Activated CD4-positive, alpha-beta memory T cell treated with anti-CD3 and anti-CD28 coated beads, Interleukin-2, amount 10 ng/mL, durations not matched to agents 7 days and 5 days (primary cell): ENCODE measurements at places on chromosomes 1 and 21. TPM values are rescaled to one million over a fixed set of nuclear protein-coding genes. Genes with fewer than 3 reads are reported as not detected.

DNA sequence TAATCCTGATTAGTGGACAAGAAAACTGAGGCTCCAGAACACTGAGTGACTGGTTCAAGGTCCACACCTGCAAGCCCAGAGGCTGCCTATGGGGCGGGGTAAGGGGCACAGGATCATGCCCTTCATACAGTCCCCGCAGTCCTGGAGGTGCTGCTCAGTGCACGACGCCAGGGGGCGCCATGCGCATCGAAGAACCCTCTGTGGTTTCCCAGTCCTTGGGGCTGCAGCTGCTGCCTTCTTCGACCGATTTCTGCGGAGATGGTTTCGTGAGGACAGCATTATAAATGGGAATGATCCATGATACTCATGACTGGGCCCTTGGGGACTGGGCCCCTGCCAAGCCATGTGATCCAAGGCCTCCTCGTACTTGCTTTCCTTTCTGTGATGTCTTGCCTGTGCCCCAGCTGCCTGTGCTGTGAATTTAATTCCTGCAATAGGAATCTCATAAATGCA lies 37.1 kb upstream of the ARHGEF10L start:
- H3K4me1 ChIP-seq, result no peaks in the 10 kb centered on the region
- peaks cover 7% of the 10 kb centered on the region for H3K27me3 ChIP-seq
- no peak overlapping the region for H3K27ac ChIP-seq
- no peaks in the 10 kb centered on the region for H3K36me3 ChIP-seq

DNA sequence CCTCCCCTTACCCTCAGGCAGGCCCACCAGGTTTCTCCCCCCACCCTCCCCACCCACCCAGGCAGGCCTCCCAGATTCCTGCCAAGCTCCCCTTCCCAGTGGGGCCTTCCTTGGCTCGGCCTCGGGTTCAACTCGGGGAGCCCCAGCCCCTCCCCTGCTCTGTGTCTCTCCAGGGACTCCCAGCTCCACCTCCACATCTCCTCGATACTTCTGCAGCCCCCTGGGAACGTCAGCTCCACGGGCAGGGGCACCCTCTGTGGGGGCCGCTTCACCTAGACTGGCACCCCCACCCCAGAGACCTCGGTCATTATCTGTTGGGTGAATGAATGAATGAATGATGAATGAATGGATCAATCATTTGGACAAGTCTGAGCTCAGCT lies 775 bp downstream of the MMEL1 start:
- no peaks in the 10 kb centered on the region for H3K4me1 ChIP-seq
- peaks cover 10% of the 10 kb centered on the region for H3K36me3 ChIP-seq
- H3K4me3 ChIP-seq, result no peak overlapping the region
- H3K27ac ChIP-seq, result no peak overlapping the region
- peaks cover 32% of the 10 kb centered on the region for H3K27me3 ChIP-seq

DNA sequence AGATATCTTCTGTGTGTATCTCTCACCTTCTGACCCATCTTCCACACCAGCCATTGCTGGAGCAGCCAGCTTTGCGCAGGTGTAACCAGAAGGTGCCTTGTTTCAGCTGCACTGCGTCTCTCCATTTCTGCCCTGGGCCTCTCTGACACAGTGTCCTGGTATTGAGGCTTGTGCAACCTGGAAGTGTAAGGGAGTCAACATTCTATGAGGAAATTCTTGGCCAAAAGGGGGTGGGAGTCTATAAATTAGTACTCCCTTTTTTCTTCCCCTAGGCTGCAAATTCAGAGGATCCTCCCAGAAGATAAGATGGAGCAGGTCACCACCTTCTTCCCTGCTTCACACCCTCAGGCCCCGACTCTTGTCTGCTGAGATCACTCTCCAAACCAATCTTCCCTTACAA lies 109.1 kb downstream of the MRPS6 start:
- no peak overlapping the region for H3K27ac ChIP-seq
- no peak overlapping the region for H3K4me3 ChIP-seq
- no peaks in the 10 kb centered on the region for H3K27me3 ChIP-seq

LDLRAD1 gene
- total RNA-seq, result not detected

GRCh38 chr1:107609808-107610207 lies 355.2 kb downstream of the VAV3 start:
- H3K4me1 ChIP-seq, result no peaks in the 10 kb centered on the region
- no peak for DNase-seq
